Hematopoietic multipotent progenitor cell treated with erythropoietin and hydrocortisone succinate and interleukin-3 and kit ligand, for 17 days (in vitro differentiated cells): ENCODE measurements at places on chromosomes 13 and 19.

DNA sequence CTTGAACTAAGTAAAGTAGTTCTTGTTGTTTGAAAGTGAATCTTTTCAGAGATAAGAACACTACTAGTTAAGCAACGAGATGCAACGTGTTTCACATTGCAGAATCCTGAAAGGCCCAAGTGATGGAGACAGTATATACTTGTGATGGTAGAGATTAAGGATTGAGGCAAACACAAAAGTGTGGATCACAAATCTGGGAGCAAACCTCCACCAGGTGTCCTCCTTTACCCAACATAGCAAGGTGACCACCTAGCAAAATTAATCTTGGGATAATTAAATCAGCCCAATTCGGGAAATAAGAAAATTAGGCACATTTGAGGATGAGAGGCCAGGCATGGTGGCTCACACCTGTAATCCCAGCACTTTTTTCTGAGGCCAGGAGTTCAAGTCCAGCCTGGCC lies 563.9 kb downstream of the DACH1 start:
- DNase-seq: no peak

GRCh38 chr13:95636853-95637252 lies 7.7 kb downstream of the DZIP1 start:
- DNase-seq: no peak

GRCh38 chr13:35744144-35744543 lies 267.7 kb upstream of the MAB21L1 start:
- no peak for DNase-seq

GRCh38 chr19:35348911-35349611 lies 1.4 kb downstream of the FFAR1 start:
- no peak for DNase-seq

- DNase-seq: no peak
Measured at GRCh38 chr13:113917594-113918371, 53.9 kb upstream of the GAS6 start.

DNA sequence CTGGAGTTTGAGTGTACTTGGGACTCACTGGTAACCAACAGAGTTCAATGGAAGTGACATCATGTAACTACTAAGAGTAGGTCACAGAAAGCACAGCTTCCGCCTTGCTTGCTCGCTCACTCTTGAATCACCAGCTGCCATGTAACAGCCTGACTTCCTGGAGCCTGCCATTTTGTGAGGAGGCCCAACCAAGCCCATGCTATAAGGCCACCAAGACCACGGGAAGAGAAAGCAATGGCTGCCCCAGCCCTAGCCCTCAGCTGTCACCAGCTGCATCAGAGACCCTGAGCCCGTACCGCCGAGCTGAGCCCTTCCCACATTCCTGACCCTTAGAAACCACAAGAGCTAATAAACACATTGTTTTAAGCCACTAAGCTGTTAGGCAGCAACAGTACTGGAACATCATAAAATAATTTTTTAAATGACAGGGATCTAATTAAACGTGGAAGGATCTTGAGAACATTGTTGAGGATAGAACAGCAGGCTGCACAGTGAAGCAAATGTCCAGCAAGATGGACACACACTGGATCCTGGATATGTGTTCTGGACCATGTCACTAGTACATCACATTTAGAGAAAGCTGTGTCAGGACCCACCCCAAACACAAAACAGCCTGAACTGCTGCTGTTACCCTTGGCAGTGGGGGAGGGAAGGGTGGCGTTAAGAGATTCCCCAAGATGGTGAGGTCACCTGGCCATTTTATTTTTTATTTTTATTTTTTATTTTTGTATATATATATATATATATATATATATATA lies 21.7 kb upstream of the LDLR start:
- DNase-seq: no peak

DNA sequence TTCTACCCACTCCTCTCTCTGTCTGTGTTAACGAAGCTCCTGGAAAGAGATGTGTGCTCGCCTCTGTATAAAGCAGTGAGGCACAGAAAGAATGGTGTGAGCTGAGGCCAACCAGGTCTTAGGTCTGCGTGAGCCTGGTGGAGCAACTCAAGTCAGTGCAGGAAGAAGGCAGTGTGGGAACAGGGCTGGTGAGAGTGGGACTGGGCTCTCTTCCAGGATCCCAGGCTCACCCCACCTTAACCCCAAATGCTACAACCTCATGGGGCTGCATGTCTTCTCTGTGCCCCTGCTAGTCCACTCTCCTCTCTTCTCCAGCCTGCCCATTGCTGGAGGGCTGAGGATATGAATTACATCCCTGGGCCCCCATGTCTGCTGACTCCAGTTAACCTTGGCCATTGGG lies 127.4 kb downstream of the DCT start:
- DNase-seq: no peak

GRCh38 chr19:32543115-32543900 lies 37.7 kb upstream of the PDCD5 start:
- DNase-seq: no peak

DNA sequence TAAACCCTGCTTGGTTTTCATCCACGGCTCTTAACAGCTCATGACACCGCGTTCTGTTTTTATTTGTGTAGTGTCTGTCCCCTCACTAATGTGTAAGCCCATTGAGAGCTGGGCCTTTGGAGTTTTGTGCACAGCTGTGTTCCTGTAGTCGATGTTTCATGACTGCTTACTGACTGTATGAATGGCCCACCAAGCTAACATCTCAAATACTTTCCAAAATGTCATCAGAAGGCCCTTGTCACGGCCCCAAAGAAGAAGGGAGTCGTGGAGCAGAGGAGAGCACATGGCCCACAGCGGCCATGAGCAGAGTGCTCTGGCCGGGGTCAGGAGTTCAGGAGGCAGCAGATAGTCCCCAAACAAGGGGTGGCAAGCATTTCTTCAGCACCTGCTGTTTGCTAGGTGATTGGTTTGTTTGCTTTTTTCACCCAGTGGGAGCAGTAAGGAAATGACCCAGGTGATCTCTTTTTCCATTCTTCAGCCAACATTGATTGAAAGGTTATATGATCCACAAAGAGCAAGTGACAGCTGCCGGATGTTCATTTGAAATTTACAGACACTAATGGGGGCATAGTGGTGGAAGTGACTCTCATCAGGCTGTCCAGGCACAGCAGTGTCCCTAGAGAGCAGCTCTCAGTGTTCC lies 315.2 kb downstream of the ATP8A2 start:
- DNase-seq: no peak

DNA sequence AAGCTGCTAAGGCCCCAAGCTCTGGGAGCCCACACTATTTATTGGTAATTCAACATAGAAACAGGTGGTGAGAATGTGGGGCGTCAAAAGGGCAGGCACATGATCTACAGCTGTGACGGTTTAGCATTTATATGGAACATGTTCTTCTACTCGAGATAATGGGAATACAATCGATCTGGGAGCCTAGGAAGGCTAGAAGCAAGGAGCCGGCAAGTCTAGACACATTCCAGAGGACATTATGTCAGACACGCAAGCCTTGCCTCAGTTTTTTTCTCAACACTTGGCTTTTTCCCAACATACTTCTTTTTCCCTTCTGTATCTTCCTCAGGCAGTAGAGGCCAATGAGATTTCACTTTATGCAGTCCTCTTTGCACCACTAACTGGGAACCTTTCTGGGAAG lies 315.7 kb upstream of the SLITRK5 start:
- DNase-seq: no peak

- no peak for DNase-seq
Measured at GRCh38 chr19:3844596-3844995, 24.2 kb downstream of the ZFR2 start.

DNA sequence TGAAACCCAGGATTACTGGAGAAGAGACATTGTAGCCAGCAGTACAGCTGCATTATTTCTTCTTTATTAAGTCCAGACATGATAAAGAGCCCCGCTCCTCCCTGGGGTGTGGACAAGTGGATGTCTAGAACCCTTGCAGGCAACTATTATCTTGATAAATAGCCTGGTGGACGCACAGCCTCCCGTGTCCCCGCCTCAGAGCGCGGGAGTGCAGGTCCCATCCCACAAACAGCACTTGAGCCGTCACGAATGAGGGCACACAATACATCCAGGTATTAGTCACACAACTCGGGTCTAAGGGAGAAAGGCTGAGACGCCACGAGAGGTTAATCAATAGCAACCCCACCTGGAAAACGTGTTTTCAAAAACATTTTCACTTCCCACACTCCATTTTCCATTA lies 213.2 kb upstream of the SOX1 start:
- no peak for DNase-seq

DNA sequence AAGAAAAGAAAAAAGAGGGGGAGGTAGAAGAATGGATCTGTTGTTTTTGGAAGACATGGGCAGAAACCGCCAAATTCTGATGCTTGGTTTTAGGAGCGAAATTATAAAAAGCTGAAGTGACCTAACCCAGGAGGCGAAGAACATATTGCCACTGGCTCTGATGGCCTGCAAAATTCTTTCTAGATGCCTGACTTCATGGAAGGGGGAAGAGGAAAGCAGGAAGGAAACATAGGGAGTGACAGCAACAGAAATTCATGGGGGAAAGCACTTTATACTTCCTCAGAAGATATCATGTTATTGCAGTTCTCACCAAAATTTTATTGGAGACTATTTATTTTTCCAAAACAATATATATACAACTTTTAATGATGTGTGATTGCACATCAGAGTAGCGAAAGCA lies 213.5 kb downstream of the DLEU7 start:
- DNase-seq: no peak

DNA sequence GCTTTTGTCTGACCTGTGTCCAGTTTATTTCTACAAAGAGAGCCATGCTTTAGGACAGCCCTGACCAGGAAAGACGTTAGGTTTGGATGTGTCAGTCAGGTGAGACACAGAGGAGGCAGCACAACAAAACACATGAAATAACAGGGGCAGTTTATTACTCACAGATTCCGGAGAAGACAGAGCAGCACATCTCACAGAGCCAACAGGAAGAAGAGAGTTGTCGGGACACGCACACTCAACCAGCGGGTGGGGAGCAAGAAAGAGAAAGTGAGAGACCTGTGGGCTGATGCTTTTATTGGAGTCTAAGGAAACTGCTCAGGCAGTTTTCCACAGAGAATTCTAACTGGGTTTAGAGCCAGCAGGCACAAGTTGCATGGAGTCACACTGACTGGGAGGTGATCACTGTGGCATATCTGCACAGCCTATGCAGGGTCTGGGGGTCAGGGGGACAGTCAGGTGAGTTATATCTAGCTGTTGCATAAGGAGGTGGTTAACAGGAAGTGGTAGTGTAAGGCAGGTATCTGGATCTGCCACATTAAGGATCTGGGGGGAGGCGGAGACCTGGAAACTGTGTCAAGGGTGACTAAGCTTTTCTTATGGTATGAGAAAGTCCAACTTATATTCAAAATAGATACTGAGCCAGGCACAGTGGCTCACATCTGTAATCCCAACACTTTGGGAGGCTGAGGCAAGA lies 24.1 kb upstream of the CEACAM20 start:
- no peak for DNase-seq

- DNase-seq: no peak
Measured at GRCh38 chr13:99845161-99845874, 126.2 kb downstream of the ZIC5 start.

GRCh38 chr13:100957741-100958140 lies 283.1 kb upstream of the TMTC4 start:
- no peak for DNase-seq

GRCh38 chr13:112428704-112429103 lies 52.5 kb downstream of the SPACA7 start:
- no peak for DNase-seq

- DNase-seq: no peak
Measured at GRCh38 chr13:37504251-37504650, 94.3 kb downstream of the POSTN start.

- no peak for DNase-seq
Measured at GRCh38 chr19:16509141-16510061, 13.2 kb downstream of the C19orf44 start.

DNA sequence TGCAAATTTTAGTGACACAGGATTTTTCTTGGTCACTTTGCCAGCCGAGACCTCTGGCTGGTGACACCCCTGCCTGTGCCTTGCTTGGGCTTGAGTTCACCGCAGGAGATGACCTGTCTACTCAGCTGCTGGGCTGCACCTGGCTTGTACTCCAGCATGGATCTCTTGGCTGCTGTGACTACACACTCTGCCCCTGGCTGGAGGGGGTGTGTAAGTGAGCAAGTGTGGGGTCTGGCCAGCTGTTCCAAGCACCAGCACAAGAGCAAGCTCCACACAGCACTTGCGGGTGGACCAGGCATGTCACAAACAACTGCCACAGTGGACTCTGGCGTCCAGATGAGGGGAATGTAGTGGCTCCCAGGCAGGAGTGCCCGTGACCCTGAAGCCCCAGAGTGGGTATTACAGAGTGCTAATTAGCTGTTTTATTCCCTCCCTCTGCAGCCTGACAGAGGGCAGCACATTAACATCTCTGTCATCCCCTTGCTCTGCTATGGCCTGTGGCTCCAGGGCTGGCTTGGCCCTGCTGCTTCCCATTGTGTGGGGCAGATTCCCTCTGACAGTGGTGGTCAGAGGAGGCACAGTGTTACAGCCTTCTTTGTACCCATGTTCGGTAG lies 1387.2 kb downstream of the OLFM4 start:
- DNase-seq: no peak

DNA sequence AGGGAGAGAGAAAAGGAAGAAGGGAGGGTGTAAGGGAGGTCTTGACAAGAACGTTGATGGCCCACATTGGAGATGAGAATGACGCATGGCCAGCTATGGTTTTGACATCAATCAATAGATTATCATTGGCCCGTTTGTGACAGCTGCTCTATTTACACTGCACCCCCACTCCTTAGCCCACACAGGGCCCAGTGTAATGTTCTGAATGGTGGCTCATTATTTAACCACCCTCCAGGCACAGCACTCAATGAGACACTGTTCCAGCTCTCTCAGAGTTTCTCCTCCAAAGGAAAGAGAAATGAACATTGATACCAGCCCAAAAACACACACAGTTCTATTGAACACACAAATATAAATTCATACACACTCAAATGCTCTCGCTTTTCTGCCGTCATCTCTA lies 173.0 kb upstream of the IPO5 start:
- no peak for DNase-seq

DNA sequence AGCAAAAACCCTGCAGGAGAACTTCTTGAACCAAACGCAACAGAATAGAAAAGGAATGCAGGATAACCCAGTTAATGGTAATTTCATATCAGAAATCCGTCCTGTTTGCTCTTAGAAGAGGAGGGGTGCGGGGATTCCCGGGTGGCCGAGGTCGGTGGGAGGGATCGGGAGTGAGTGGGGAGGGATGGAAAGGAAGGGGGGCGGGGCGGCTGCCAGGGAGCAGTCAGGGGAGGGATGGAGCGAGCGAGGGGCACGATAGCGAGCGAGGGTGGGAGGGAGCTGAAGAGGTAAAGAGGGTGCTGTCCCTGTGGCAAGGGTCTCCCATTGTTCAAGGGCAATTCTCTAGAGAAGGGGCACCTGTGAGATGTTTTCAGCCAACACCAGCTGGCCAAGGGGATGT lies 26.5 kb downstream of the CD177 start:
- DNase-seq: no peak

- peak; percentile 28 for DNase-seq
Measured at GRCh38 chr19:46487802-46488445, 7.7 kb downstream of the PNMA8B start.

GRCh38 chr13:66624302-66624701 lies 605.8 kb downstream of the PCDH9 start:
- DNase-seq: no peak
